ENCODE measurements at places on chromosomes 5 and 9. TPM values are rescaled to one million over a fixed set of nuclear protein-coding genes. Genes with fewer than 3 reads are reported as not detected.

GRCh38 chr5:61614606-61615005, 282.5 kb downstream of the ZSWIM6 start:
- DNase-seq, result no peak

DNA sequence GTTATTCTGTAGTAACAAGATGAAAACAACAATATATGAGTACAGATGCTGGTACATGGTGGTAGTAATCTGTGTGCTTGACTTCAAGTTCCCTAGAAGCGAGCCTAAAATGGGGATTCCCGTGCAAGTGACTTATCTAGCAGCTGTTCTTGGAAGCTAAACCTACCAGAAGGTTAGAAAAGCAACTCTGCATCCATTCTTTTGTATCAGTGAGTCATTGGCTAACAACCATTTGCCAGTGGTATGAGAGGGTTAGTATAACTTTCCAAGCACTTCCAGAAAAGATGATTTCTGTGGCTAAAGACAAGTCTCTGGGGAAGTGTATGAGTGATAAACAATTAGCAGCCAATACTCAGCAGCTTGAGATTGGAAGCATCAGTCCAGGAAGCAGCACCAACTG, 787.7 kb upstream of the CDH6 start:
- DNase-seq, result no peak

Gene PIP5K1B
- total RNA-seq, result not detected

DNA sequence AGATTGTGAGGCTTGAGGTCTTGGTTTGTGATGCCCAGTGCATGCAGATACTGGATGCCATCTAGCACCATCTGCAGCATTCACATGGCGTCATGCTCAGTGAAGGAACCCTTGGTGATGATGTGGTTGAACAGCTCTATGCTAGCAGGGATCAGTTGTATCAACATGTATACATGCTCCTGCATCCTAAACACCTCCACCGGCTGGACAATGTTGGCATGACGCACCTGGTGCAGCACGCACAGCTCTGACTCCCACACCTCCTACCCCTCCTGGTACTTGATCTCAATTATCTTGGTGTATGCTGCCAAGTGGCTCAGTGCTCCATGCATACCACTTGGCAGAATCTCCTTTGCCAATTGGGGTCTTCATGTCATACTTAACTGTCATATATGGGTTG, 49.1 kb downstream of the MTREX start:
- DNase-seq, result no peak

Gene C9
- total RNA-seq, result not detected

DNA sequence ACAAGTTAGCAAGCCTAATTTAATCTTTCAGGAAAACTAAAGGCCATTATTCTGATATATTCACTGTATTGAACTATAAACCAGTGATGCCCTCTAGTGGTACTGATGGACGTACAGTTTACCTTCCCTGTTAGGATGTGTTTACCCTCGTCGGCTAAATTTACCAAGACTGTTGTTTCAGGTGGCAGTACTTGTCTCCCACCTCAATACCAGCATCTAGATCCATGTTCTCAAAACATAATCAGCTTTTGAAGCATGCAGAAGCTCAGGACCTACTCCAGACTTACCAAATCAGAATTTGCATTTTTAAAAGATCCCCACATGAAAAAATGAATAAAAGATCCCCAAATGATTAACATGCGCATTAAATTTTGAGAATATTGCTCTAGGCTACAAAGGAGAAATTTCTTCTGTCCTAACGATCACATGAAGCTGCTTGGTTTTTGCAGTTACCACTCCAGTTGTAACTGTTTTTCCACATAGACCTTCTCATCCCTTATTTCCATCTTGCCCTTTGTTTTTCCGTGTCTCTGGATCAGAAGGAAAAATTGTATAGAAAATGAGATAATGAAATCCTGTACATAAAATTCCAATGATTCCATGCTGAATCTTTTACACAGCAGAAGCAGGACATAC, 3.2 kb upstream of the BAAT start:
- peak; percentile 66 for DNase-seq

DNA sequence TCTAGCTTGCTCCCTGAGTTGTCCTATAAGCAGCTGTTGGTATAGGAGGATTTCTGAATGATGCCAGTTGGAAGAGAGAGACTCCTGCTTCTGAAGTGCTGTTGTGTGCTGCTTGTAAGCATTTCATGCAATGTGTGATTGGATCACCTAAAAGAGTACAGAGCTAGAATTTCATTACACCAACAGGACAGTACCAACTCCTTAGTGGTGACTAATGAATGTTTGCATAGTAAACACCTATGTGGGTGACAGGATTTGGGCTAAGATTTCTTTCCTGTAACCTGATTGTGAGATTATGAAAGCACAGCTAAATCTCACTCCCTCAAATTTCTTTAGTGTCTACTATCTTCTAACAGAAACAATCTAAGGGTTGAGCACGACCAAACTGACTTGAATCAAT, 67.0 kb downstream of the GCNT1 start:
- DNase-seq, result no peak

GRCh38 chr5:99906776-99907175, 628.4 kb upstream of the FAM174A start:
- DNase-seq, result no peak

Gene PPP2R2B
- total RNA-seq, result not detected

GRCh38 chr9:20884985-20885593, 146.4 kb downstream of the HACD4 start:
- DNase-seq, result peak; percentile 61

- no peak for DNase-seq
These were observed 29.9 kb upstream of the RAPGEF6 start for GRCh38 chr5:131664929-131665328.

DNA sequence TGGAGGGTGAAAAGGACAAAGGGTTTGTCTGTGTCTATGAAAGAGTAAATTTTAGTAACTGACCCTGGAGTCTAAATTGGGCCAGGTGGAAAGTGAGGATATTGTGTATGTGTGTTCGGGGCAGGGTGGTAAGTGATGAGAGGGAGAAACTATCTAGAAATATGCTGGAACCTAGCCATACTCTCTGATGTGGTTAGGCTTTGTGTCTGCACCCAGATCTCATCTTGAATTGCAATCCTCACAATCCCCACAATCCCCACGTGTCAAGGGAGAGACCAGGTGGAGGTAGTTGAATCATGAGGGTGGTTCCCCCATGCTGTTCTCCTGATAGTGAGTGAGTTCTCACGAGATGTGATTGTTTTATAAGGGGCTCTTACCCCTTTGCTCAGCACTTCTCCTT, 60.6 kb downstream of the COMMD10 start:
- no peak for DNase-seq

DNA sequence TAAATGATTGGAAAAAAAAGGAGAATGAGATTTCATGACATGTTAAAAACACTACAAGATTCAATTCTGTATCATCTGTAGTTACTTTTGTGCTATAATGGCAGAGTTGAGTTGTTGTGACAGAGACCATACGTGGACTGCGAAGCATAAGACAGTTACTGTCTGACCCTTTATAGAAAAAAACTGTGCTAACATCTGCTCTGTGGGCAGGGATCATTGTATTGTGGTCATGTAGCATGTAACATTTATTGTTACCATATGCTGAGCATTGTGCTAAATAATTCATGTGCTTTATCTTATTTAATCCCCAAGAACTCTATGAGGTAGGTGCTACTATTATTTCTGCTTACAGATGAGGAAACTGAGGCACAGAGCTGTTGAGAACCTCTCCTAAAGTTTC, 147.3 kb upstream of the HMHB1 start:
- no peak for DNase-seq

- DNase-seq, result no peak
These were observed 397.6 kb downstream of the RASEF start for GRCh38 chr9:82665324-82665723.
